ENCODE measurements at places on chromosomes 4 and X.

- no peak for DNase-seq
Observed at GRCh38 chr4:73815145-73815544, 21.3 kb upstream of the CXCL6 start.

- DNase-seq = no peak
Observed at GRCh38 chrX:19811807-19812604, 75.4 kb downstream of the SH3KBP1 start.

DNA sequence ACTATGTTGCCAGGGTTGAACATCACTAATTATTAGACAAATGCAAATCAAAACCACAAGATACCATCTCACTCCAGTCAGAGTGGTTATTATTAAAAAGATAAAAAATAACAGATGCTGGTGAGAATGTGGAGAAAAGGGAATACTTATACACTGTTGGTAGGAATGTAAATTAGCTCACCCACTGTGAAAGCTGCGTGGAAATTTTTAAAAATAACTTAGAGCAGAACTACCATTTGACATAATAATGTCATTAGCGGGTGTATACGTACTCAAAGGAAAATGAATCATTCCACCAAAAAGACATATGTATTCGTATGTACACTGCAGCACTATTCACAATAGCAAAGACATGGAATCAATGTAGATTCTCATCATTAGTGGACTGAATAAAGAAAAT is 48.6 kb upstream of the UGT2A1 start:
- DNase-seq = no peak

DNA sequence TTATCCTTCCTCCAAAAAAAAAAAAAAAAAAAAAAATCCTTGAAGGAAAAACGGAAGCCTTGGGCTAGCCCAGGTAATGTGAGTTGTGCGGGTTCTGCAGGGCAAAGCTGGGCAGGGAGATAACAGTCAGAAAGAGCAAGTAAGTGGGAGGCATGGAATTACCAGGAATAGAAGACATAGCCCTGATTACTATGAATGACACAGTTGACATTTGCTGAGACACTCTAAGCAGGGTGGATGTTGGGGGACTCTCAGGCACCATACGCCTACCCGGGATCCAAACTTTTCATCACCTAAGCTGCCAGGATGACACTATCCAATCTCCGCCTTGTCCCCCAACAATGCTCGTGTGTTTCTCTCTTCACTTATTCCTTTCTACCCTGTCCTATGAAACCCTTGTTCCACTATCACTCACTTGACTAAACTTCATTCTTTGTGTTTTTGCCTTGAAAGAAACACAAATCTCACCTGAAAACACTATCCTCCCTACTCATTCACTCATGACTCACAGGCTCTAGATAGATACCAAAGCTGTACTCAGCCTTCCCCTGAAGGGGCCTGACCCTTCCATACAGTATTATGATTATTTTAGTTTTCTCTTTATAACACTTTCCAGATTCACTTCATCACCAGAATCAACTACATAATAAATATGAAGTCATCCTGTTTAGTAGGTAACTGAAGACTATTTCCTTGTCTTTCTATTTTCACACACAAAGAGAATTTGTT is 158.4 kb downstream of the INPP4B start:
- no peak for DNase-seq

- DNase-seq = no peak
Observed at GRCh38 chr4:22869235-22869634, 176.5 kb downstream of the GBA3 start.

GRCh38 chrX:22118161-22118830 is 86.2 kb downstream of the PHEX start:
- DNase-seq = no peak

GRCh38 chr4:73865431-73866096 is 3.6 kb upstream of the CXCL1 start:
- no peak for DNase-seq

GRCh38 chrX:111470681-111471403 is 40.6 kb upstream of the SERTM2 start:
- no peak for DNase-seq

GRCh38 chrX:103846386-103846785 is 14.3 kb upstream of the RAB9B start:
- DNase-seq = no peak

DNA sequence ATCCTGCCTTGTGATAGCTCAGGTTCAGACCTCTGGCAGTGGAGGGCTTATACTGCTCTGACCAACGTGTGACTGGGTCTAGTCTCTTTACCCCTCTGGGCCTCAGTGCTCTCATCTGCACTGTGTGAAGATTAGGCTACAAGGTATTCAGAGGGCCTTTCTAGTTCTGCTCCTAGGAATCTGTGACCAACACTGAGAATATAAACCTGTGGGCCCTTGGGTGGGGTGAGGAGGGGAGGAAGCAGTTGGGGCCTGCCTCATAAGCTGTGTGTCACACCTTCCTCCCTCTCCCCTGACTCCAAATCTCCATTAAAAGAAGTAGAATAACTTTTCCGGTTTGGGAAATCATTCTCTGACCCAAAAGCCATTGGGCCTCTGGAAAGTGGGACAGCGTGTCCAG is 66.3 kb upstream of the MSN start:
- no peak for DNase-seq

DNA sequence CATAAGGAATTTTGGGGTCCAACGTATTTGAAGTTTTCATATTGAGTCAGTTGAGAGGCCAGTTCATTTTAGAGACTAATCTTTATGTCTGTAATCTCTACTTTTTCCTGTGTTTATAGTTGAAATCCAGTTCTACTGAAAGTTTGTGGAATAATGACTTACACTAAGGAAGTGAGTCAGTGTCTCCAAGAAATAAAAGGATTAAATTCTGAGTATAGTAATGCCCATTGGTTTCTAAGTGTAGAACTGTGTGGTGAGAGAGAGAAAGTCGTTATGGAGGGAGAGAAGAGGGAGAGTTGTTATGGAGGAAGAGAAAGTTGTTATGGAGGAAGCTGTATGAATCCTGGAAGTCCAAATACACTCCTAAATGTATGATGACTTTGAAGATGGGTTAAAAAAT is 264.6 kb upstream of the HAND2 start:
- no peak for DNase-seq

DNA sequence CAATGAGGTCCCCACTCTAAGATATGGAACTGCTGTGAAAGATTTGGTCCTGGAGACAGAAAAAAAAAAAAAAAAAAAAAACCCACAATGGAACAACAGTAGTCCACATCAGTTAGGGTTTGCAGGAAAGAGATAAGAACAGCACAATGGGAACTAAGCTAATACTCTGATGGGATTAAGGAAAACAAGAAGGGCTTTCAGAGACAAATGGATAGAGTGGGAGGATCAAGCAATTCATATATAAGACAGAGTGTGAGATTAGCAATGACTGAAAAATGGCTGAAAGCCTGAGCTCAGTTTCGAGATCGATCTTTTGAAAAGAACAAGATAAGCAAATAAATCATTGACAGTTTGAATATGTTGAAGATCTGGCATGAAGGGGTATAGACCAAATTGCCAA is 188.4 kb upstream of the TRPC5 start:
- no peak for DNase-seq

GRCh38 chr4:189029976-189030504 is 890.8 kb downstream of the TRIML1 start:
- DNase-seq = no peak

DNA sequence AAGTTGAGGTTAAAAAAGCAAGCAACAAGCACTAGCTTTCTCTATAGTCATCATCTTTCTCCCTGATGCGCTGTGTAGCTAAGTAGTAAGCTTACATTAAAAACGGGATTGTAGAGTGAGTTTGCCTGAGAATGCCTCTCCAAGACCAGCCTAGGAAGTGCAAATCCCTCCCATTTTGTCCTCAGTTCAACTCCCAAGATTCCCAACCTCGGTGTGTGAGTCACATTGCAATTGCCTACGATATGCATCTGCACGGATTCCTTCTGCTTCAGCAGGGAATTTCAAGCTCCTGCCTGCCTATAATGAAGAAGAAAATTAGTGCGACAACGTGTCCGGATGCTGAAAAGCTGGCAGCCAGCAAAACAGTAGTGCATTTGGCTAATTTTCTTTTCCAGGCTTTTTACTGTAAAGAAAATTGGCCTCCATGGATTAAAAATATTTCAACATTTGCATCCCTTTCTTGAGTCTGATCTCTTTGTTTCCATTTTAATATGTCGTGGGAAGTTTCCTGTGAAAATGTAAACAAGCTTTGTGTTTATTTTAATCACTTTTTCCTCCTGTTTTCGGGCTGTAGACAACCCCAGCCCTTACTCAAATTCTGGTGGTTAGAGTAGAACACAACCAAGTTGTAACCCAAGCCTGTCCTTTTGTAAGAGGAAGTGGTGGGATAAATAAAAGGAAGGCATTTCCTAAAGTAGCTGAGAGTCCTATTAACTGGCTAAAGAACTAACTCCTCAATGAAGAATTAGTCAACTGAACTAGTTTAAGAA is 58.4 kb upstream of the TET2 start:
- no peak for DNase-seq

DNA sequence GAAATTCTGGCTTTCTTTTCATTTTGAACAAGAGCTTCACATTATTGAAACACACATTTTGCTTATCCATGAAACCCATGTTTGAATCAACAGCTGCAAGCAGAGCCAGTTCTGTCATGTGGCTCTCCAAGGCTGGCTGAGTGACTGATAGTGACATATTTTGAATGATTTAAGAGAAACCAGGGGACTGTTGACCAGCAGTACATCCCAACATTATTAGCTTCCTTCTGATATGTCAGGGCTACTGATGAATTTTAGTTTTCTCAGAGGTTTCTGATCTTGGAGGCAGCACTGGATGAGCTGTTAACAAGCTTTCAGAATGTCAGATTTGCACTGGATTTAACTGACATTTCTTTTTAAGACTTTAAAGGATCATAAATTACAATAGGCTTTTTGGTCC is 74.6 kb upstream of the GRXCR1 start:
- no peak for DNase-seq

GRCh38 chrX:110852180-110852579 is 56.6 kb upstream of the CHRDL1 start:
- DNase-seq = no peak

GRCh38 chrX:13051529-13052172 is 7.2 kb upstream of the FAM9C start:
- DNase-seq = no peak

DNA sequence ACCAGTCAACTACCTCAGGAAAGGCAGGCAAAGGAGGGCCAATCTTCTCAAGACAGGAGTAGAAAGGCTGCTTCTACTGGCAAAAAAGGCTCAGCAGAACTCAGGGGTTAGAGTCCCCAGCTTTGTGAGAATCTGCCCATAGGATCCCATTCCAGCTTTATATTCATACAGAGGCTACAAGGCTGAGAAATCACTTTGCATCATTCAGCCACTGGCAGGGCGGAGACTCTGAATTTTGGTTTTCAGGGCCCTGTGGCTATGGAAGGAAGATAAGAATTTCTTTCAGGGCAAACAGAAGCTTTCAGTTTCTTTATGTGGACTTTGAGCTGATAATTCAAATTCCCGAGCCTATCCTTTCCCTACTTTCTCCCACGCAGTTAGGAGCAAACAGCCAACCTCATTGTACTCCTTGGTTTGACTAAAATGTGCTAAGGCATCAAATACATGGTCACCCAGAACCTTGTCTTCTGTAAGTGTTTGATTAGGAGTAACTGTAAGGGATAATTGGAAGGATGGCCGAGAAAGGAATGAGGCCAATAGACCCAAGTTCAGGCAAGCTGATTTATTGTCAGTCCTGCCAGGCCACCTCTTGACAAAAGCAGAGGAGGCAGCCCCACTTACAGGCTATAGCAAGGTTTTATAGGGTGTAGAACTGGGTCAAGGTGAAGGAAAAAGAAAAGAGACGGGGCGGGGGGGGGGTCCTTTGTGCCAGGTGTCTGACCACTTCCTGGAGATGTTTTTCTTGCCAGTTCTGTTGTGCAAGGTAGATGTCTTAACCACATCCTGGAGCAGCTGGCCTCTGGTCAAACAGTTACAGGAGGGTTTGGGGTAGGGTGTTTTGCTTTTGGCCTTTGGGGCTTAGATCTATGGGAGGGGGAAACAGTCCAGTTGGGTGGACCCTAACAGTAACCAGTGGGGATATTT is 165.3 kb upstream of the PPP1R2C start:
- no peak for DNase-seq

DNA sequence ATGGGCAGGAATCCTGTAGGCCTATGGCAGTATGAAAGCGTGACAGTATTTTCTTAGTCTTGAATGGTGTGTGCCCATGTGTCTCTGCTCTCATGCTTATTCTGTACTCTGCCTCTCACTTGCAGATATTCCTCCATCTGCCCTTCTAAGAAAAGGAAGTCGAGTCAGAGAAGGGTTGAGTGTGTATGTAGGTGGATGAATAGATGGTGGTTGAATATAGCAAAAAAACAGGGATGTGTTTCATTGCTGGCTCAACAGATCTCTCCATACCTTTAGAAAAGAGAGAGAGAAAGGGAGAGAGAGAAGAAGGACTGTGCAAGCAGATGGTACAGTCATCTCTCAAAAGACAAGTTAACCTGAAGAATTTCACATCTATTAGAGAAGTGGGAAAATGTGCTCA is 381.5 kb downstream of the FBXW7 start:
- DNase-seq = no peak

DNA sequence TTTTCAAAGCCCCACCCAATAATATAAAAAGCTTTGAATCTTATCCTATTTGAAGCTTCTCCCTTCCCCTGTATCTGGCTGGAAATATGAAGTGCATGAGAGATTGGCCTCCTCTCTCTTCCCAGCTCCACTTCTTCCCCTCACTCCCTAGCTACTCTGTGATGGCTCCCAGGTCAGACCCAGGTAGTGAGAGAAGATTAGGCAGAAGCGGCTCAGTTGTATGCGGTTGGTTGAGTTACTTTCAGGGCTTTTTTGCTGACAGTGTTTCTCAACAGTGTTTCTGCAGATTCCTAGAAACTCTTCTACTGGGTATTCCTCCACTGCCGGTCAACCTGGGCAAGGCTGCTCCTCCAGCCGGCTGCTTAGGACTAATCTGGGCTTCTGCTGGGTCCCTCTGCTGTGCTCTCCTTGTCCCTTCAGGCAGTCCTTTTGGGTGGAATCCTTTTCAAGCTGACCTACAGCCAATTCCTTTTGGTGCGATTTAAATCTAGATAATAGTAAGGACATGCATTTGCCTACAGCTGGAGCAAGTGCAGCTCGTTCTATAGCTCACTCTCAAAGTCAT is 87.4 kb upstream of the SLC7A11 start:
- no peak for DNase-seq
